ENCODE measurements at places on chromosomes 7 and 10.

DNA sequence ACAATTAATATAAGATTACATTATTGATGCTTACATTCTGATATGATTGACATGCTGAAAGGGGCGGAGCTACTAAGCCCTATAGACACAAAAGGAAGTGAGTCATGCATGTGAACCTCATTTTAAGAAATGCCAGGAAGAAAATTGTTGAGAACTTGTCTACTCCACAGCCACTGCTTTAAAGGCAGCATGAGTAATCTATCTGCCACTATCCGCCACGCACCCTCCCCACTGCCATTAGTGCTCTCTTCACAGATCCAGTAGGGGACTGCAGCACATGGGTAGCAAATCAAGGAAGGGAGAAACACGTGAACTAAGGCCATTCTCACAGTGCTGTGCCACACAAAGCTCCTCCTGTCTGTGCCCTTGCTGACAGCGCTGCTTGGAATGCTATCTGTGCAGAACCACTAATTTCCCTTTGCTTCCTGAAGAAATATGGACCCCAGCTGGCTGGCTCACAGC lies 524.8 kb downstream of the GRM8 start:
- no peak for DNase-seq

- DNase-seq = no peak
Measured at GRCh38 chr10:118033905-118034304, 12.8 kb downstream of the RAB11FIP2 start.

- no peak for DNase-seq
Measured at GRCh38 chr7:145168879-145169278, 333.0 kb upstream of the TPK1 start.

- DNase-seq = no peak
Measured at GRCh38 chr7:78768859-78769258, 684.6 kb downstream of the MAGI2 start.

DNA sequence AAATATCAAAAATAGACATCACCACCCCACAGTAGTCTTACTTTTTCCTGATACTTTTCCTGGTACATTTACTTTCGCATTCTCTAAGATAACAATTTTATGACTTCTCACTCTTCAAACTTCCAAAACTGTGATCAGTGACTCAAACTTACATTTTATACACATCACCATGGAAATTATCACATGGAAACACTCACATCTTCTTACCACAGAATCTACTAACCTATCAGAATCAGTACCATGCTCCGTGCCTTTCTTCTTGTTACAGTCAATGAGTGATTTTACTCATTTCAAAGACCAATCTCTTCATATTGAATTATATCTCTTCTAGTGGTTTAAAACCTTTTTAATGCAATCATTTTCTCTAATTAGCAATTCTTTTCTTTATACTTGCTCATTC lies 120.3 kb downstream of the PTEN start:
- no peak for DNase-seq

DNA sequence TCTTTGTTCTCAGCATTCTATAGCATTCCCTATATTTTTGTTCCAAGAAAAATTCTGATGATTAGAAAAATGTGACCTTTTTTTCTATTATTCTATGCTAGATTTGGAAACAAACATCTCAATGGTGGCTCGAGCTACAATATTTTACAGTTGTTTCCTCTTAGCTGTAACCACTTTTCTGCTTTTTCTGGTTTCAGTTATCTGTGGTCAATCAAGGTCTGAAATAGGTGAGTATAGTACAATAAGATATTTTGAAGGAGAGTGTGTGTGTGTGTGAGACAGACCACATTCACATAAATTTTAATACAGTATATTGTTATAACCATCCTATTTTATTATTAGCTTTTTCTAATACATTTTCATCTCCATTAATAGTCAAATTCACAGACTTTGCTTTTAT lies 564.5 kb upstream of the GHITM start:
- DNase-seq = no peak

- DNase-seq = no peak
Measured at GRCh38 chr7:72152161-72153131, 259.7 kb downstream of the CALN1 start.

DNA sequence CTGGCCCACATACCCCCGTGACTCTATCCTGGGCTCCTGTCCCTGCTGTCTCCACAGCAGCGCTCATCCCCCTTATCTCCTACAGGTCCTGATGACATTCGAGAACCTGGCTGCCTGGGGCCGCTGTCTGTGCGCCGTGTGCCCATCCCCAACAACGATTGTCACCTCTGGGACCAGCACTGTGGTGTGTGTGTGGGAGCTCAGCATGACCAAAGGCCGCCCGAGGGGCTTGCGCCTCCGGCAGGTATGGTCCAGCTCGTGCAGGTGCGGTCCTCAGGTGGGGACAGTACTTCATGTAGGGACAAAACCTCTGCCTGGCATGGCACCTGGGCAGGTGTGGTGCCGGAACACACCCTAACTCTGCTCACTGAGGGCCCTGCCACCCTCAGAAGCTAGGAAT lies 30.4 kb upstream of the LRRC18 start:
- no peak for DNase-seq

DNA sequence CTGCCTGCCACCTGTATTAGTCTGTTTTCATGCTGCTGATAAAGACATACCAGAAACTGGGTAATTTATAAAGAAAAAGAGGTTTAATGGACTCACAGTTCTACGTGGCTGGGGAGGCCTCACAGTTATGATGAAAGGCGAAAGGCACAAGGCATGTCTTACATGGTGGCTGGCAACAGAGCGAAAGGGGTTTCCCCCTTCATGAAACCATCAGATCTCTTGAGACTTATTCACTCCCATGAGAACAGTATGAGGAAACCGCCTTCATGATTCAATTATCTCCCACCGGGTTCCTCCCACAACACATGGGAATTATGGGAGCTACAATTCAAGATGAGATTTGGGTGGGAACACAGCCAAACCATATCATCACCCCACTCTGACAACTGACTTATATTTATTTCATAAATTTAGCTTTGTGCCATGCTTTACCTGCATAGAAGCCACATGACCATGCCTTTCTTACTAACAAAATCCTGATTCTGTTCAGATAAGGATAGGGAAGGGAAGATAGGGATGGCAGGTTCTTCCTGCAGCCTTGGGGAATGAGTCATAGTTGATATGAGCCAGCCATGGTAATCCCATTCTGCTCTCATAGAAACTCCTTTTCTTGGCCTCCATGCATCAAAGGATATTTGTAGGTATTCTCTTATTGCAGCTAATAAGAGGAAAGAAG lies 191.3 kb upstream of the AGK start:
- DNase-seq = no peak

- DNase-seq = no peak
Measured at GRCh38 chr7:48610705-48611104, 313.6 kb upstream of the CDC14C start.

DNA sequence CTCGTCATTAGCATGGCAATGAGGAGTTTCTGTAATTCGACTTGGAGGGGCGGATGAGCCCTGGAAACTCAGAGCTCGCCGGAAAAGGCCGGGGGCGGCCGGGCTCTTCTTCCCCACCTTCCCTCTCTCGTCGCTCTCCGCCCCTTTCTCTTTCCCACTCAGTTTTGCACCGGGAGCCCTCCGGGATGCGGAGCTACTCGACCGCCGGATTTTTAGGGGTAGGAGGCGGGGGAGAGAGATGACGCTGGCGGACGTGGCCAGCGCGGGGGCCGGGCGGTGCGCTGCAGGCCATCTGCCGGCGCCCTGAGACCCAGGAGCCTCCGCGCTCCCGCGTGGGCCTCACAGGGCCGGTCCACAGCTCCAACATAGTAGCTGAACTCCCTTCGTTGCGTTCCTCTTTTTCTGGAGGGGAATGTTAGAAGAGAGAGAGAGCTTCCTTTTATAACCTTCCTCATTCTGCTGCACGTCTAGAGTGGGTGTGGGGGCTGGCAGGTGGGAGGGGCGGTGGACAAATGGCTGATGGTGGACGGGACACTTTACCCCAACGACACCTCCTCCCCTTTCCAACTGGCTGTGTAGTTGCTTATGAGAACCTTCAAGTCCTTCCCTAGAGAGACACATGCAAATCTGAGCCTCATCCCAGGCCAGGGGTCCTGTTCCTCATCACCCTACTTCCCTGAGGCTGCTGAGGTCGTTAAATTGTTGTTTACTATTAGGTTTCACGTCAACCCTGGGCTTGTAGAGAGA lies 1.1 kb upstream of the HOXA1 start:
- no peak for DNase-seq

DNA sequence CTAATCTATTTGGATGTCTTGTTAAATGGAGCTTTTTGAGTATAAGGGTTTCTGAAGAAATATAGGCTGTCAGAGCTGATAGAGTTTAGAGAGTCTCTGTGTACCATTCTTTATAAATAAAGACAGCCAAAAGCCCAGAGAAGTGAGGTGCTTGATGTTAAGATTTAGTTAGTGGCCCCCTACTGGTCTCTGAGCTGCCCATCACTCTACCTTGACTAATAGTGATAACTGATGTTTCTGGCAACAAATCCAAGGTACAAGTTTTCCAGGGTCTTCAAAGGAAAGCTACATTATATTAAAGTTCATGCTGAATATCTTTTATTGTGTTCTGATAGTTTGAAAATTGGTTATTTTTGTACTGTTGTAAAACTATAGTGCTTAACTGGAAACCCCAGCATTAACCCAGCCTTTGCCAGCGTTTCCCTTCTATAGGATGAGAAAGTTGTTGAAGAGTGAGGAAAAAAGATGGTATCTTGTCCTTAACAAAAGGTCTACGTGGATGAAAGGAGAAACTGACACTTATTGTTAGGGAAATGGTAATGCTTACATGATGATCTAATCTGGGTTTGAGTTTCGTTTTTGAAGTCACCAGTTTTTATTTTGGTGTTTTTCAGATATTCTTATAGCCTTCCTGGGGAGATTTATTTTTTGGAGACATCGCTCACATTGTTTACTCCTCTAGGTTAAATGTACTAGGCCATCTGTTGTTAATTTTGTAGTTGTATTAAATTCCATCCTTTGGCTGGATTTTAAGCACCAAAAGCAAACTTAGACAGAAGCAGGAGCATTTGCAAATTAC lies 79.0 kb downstream of the AUTS2 start:
- DNase-seq = no peak

DNA sequence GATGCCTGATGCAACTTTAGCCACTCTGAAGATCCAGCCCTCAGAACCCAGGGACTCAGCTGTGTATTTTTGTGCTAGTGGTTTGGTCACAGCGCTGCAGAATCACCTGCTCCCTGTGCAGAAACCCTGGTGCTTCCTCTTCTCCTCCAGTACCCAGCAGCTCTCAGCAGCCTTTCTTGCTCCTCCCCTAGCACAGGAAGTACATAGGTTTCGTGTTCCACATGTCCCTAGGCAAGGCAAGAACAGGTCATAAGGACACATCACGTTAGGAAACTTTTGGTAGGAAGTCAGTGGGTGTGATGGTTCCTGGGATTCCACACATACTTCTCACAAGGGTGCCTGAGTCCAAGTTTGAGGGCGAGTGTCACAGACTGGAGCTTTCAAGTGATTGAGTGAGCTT lies 167.9 kb upstream of the PRSS1 start:
- DNase-seq = no peak

GRCh38 chr7:150400788-150401423 lies 21.8 kb downstream of the ZNF775 start:
- DNase-seq = no peak

GRCh38 chr10:20627087-20627486 lies 270.0 kb downstream of the NEBL start:
- no peak for DNase-seq

DNA sequence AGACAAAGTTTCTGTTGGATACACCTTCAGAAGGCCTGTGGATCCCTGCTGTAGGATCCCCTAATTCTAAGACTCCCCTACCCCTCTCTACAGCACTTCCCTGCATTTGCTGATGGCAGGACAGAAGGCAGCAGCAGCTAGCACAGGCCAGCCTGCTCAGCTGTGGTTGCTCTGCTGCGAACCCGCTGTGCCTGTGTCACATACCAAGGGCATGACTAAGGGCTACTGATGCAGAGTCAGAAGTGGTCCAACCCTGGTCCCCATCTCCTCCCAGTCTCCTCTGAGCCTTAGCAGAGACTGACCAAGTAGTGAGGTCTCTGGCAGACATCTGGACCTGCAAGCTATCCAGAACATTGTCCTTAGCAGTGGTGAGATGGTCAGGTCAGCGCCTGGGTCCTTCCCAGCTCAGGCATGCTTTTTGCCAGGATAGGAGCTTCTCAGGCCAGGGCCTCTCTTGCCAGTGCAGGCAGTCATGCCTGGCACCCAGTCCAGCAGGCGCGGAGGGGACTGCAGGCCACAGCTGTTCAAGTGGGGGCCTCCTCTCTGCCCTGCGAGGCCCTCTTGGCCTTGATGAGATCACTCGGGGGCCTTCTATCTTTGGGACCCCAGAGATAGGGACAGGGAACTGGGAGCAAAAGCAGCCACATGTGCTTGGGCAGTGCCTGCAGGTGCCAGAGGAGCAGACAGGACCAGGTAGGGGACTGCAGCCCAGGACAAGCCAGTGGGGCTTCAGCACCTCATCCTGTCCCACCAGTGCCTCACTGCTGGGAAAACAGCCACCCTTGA lies 146.4 kb downstream of the ZNF248 start:
- no peak for DNase-seq

GRCh38 chr7:149727053-149727898 lies 46.1 kb downstream of the ZNF467 start:
- DNase-seq = no peak

- no peak for DNase-seq
Measured at GRCh38 chr10:31413325-31413724, 94.3 kb downstream of the ZEB1 start.

DNA sequence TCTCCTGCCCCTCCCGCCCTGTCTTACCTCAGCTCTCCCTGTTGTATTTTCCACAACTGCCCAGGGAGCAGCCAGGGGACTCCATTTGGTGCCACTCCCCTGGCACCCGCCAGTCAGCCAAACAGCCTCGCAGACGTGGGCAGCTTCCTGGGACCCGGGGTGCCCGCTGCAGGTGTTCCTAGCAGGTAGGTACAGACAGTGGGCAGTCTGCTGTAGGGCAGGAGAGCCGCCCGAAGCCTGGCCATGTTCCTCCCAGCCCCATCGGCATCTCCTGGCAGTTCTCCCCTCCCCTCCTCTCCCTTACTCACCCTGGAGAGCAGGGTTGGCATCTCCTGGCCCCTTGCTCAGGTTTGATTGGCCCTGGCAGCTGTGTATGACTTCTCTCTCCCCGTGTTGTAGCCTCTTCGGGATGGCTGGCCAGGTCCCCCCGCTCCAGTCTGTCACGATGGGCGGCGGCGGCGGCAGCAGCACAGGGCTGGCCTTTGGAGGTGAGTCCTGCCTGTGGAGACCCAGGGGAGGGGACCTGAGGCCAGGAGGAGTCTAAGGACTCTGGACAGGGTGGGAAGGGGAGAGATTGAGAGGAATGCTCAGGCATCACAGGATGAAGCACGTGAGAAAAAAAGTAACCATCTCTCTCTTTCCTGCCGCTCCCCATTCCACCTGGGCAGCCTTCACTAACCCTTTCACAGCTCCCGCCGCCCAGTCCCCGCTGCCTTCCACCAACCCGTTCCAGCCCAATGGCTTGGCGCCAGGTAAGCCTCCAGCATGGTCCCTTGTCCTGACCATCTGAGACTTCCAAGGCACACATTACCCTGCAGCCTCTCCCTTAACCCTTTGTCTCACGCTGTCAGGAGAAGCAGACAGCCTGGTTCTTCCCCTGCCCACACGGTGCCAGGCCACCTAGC lies 11.3 kb downstream of the SAP25 start:
- no peak for DNase-seq

- no peak for DNase-seq
Measured at GRCh38 chr7:111633878-111634277, 71.6 kb upstream of the IMMP2L start.

- no peak for DNase-seq
Measured at GRCh38 chr10:60377042-60377352, 12.7 kb downstream of the ANK3 start.

Data from activated CD4-positive, alpha-beta T cell treated with anti-CD3 and anti-CD28 coated beads, Interleukin-2, amount 50 U/mL, for 24 hours (primary cell).